NCI-H1105 treated with DMSO at 0.1 percent for 48 hours (cell line): ENCODE measurements at places on chromosomes 12 and 14.

GRCh38 chr14:104297313-104297704 is 158.9 kb downstream of the KIF26A start:
- no peak for DNase-seq

- no peak for DNase-seq
These were observed 80.6 kb upstream of the GTF2A1 start for GRCh38 chr14:81301371-81301770.

DNA sequence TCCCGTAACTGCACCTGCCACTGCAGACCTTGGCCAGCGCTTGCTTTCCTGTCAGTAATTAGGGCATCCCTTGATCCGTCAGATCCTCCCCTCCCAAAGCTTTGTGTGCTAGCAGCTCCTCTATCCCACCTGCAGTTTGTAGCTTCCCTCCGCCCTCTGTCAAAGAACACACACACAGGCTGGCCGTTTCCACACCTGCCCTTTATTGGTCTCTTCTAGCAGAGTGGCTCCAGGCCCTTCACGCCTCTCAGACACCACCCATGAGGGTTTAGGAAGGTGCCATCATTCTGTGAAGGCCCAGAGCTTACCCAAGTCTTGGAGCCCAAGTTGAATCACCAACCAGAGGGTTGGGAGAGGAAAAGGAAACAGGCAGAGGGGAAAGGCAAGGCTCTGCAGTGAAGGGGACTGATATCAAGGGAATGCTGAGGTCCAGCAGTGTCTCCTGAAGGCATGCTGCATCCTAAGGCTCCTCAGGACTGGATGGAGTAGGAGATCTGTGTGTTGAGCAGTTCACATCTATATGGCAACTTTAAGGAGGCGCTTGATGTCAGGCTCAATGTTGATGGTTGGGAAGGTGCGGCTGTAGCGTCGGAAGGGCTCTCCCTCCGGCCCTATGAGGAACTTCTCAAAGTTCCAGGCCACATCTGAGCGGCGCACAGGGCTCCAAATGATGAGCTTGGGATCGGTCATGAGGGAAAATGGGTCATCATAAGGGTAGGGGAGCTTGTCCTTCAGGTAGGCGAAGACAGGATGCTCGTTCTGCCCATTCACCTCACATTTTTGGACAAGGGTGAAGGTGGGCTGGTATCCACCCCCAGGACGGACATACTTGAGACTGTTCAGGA is 3.4 kb downstream of the GPX2 start:
- peak; percentile 4 for DNase-seq

- DNase-seq = no peak
These were observed 49.8 kb downstream of the RIN3 start for GRCh38 chr14:92563359-92563758.

DNA sequence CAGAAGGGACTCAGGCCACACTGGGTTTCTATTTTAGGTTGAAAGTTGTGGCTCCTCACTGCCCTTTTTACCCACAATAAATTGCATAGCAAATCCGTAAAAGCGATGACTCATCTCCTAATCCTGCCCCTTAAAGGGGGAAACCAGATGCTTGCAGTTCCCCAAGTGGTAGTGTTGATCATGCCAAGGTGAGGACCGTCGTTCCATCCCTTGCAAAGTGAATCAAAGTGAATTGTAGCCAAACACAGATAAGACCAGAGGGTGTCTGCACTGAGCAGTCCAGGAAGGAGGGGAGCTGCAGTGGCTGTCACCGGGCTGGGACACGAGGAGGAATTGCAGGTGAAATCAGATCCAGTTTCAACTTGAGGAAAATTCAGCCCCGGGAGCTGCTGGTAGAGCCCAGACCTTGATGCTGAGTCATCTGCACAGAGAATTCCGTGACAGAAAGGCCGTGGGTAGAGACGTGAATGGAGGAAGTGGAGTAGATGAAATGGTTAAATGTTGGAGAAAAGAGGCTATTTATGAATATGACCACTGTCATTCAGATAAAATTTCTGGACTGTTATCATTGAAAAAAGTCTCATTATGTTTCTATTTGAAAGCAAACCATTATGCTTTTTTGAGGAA is 44.2 kb upstream of the MMP17 start:
- no peak for DNase-seq

DNA sequence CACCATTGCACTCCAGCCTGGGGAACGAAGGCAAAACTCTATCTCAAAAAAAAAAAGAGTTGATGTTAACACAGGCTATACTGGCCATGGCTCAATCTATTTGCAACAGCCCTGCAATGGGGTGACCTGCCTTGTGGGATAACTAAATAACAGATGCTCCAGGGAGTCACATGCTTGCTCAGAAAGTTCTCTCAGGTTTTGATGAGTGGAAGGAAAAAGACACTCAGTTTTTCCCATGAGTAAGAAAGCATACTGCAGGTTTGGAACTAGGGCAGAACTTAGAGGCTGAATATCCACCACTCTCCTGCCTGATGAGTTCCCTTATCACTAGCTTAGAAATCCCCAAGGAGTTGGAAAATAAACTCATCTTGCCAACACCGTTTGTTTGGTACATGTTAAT is 16.9 kb downstream of the WSB2 start:
- DNase-seq = no peak

DNA sequence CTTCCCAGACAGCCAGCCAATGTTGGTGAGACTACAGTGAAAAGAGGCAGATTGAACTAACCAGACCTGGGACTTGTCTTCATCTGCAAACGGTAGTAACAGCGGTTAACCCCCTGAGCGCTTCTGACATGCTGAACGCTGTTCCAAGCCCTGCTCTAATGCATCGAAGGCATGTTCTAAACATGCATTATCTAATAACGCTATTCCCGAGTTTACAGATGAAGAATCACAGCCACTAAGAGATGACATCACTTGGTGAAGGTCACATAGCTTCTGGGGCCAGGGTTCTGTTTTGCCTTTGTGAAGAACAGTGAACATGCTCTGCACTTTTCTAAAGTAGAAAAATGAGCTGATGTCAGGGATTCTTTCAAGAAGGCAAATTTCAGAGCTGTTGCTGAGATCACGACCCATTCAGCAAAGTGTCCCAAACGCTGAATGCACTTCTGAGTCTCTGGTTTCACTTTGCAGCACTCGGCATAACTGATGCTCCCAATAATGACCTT is 56.0 kb downstream of the FOS start:
- no peak for DNase-seq

DNA sequence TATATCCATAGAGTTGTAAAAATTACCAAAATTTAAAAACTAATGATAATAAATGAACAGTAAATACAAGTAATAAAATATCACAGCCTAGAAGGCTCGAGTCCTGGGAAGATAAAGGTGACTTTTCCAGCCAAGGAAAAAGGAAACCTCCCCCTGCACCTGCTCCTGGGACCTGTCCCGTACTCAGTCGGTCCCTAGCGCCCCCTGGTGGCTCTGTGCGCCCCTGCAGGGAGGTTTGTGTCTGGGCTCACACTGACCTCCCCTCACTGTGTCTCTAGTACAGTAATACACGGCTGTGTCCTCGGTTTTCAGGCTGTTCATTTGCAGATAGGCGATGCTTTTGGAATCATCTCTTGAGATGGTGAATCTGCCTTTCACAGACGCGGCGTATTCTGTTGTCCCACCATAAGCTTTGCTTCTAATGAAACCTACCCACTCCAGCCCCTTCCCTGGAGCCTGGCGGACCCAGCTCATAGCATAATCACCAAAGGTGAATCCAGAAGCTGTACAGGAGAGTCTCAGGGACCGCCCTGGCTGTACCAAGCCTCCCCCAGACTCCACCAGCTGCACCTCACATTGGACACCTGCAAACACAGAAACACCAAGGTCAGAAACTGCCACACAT is 1030.4 kb downstream of the TMEM121 start:
- DNase-seq = peak; percentile 2

GRCh38 chr12:39993268-39993667 is 112.6 kb downstream of the SLC2A13 start:
- no peak for DNase-seq

DNA sequence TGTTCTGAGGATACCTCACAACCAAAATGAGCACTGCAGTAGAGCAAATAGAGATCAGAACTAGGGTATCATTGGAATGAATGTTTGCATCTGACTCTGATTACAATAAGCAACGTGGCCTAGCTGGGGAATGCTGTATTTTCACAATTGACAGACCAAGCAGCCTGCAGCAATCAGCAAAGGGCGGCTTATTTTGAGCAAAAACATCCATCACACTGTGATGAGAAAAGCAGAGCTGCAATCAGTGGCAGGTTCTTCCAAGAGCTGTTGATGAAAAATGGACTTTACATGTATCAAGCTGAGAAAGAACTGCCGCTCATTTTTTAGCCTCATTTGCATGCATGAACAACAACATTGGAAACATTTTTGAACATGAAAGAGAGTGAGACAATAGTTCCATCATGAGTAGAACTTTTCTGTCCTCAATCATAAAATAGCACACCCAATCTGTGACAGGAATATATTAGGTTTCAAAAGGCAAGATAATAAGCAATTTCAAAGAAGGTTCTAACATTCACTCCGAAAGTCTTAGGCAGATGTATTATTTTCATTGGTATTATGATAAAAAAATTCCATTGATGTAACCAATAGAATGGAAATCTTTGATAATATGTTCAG is 249.7 kb upstream of the FBXO33 start:
- no peak for DNase-seq

GRCh38 chr12:23555825-23556207 is 393.7 kb downstream of the SOX5 start:
- DNase-seq = no peak

- DNase-seq = peak; percentile 45
These were observed 124.8 kb upstream of the WSCD2 start for GRCh38 chr12:108004319-108004718.

DNA sequence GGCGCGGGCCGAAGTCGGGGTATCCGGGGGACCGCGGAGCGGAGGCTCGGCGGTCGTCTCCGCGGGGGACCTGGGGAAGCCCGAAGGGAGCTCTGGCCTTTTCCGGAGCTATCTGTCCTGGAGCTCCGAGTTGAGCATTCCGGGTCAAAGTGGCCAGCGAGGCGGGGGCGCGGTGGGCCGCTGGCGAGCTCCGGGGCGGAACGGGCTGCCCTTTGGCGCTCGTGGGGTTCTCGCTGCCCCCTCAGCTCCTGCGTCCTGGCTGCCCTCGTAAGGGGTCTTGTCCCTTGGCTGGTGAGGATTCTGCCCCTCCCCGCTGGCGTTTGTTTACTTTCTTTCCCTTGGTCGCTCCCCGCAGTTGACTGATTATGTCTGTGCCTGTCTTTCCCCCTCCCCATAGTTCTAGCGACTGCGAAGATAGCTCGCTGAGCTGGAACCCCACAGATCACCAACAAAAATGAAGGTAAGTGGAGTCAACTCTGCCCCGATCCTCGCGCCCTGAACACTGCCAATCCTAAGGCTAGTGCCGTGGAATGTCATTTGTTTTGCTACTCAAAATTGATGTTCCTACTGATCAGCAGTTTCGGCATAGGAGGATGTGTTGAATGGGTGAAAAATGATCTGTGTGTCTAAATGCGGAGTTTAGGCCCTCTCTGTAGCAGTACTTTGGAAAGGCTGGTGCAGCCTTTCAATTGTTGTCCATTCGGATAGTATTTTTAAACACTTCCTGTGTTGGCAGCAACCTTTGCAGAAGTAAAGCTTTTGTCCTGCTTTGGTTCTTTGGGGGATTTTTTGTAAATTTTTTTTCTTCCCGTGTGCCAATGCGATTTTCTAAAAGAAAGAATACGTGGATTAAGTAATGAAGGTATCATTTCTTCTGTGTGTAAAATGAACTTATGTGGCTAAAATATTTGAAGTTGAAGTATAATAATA is 1.3 kb downstream of the ARID4A start:
- DNase-seq = peak; percentile 27

DNA sequence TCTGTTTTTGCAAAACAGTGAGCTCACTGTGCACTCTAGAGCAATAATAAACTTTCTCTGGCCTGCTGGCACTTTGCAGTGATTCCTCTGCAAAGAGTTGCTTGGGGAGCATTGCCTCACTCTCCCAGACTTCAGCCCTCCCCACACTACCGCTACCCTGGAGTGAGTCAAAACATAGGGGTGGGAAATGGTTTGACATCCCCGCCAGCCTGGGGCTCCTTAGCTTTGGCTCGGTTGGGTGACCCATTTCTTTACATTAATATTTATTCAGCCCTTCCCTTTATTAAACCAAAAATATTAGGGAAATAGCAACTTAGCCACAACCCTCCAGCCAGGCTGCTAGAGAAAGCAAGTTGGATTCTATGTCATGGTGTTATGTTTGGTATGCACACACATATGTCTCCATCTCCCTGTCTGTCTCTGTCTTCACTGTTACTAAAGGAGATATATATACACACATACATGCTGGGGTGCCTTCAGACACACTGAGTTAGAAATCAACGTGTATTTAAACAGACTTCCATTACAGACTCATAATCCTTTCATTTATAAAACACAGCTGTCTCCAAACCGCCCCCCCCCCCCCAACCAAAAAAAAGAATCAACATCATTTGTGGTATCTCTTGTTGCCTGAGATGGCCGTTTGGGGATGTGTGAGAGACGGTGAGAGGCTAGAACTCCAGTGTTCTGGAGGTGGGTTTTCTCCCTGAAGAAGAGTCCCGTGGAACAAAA is 3.4 kb upstream of the IRF2BPL start:
- DNase-seq = no peak

- no peak for DNase-seq
These were observed 66.7 kb downstream of the RIMBP2 start for GRCh38 chr12:130649101-130650045.

- no peak for DNase-seq
These were observed 23.0 kb upstream of the KCNJ8 start for GRCh38 chr12:21797539-21797938.

DNA sequence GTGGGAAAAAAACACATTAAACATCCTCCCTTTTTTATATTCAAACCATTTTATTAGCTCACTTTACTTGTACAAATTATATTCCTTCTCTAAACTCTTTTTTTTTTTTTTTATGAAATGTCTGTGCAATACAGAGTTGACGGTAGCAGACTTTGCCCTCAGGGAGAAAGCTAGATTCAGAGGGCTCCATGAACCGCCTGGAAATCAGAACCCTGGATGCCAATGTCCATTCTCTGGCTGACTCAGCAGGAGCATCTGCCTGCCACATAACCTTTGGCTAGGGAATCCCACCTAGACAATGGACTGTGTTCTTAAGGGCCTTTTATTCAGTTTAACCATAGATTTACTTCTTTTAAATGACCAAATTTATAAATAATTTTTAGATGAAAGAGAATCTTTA is 467.0 kb downstream of the MDGA2 start:
- DNase-seq = no peak
